Activated CD4-positive, alpha-beta T cell treated with anti-CD3 and anti-CD28 coated beads, Interleukin-10, Interleukin-2, amounts not matched to agents 100 ng/mL and 50 ng/mL, durations not matched to agents 16 hours and 8 hours (primary cell): ENCODE measurements at places on chromosomes 5 and 9.

GRCh38 chr5:104541141-104541785, 978.7 kb upstream of the NUDT12 start:
- DNase-seq: no peak

DNA sequence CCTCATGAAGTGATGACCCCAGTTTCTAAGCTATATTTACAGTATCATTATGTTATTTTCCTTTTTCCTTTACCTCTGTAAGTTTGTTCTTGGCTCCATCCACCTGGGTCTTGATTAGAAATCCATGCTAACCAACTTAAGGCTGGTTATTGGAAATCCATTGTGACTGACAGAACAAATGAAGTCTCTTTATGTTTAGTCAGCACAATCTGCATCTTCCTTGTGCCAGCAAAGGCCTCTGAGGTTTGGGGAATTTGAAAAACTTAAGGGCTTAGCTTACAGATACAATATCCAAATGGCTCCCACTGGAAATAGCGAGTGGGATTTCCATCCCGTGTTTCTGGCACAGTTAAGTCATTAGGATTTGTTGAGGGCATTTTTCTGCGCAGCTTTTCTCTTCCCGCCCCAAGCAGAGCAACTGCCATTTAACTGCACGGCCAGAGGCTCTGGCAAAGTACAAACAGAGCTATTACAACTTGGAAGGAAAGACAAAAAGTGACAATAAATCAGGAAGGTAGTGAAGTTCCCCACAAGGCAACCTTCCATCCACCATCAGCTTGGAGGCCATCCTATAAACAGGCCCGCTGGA, 64.2 kb downstream of the DCP2 start:
- no peak for DNase-seq

DNA sequence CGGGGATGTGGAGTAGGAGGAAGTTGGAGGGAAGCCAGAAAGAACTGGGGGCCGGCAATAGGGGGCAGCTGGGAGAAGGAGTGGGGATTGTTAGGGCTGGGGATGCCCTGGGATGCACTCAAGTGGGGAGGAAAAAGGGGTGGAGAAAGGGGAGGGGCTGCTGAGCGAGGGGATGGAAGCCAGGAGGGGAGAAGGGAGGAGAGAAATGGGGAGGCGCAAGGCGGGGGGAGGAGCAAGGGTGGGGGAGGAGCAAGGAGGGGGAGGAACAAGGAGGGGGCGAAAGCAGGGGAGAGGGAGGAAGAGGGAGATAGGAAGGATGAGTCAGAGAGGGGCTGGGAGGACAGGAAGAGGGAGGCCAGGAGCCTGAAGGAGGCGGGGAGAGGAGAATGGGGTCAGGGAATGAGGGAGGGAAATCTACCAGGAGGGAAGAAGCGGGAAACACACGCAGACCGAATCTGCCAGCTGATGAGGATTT, 1.6 kb downstream of the IRX4 start:
- DNase-seq: no peak

GRCh38 chr9:115715666-115716065, 437.9 kb upstream of the PAPPA start:
- DNase-seq: no peak

DNA sequence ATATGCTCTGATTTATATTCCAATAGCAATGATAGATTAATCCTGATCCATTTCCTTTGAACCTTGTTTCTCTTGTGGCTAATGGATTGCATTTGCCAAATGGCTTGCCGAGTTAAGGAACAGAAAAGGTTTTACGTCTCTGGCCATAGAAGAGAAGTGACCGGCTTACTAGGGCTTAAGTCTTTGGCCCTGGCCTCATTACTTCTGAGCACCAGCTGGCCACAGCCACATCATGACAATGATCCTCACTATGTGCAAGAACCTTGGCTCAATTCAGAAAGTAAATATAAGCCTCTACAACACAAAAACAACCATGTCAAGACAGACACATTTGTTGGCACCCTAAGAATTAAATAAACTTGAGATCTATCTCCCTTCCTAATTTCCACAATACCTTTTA, 46.1 kb downstream of the ZNF608 start:
- no peak for DNase-seq

- no peak for DNase-seq
Observed at GRCh38 chr9:103068753-103069152, 73.6 kb downstream of the CYLC2 start.

- DNase-seq: no peak
Observed at GRCh38 chr9:120486347-120486746, 93.6 kb downstream of the CDK5RAP2 start.

GRCh38 chr9:93467062-93467416, 13.7 kb upstream of the FAM120AOS start:
- DNase-seq: peak; percentile 45

DNA sequence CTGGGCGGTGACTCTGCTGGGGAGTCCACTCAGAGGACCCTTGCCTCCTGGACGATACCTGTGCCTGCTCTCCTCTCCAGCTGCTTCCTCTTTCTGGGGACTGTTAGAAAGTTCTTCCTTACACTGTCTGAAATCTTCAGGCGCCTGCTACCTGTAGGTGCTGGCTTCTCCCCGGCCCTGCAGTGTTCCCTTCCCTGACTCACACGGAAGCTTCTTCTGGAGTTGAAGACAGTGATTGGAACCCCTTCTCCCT, 562 bp downstream of the GSN start:
- DNase-seq: no peak

DNA sequence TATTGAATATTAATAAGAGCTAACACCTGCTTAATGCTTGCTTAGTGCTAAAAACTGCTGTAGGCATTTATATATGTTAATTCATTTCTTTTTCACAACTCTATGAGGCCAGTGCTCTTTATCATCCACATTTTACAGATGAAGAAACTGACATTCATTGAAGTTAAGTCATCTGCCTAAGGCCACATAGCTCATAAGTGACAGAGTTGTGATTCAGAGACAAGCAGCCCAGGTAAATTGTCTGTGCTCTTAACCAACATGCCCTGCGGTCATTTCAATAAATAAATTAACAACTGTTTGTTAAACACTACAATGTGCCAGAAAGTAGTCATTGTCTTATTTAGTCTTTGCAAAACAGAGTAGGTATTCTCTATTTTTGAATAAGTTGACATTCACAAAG, 1354.4 kb upstream of the C9orf72 start:
- DNase-seq: no peak

DNA sequence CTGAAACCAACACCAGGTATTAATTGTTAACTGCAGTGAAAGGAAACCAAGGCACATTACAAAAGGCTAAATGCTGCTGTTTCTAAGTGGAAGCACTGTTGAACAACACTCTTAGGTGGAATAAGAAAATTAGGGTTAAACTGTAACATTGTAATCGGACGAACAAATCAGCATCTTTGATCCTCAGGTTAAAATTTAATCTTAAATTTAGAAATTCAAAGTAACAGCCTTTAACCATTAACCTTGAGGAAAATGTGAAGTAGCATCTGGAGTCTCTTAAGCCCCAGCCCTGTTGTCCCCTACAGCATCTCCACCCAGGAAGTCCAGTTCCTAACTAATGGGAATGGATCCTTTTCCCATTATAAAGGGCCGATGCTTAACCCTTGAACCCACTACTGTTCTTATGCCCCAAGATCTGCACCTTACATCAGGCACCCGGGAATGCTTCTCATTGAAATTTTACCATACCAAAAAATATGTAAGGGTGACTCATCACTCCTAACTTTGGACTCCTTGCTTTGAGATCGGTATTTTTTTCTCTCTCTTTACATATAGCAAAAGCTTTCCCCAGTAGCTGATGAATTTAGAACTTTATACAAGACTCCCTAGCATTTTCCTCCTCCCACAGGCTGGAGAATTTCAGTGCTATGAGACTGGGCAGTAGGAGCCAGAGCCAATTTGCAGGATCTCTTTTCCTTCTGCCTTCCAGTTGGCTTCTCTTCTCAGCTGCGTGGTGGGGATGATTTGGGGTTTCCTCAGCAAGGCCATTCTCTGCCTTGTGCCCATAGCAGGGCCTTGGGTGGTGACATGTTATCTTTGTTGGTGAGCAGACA, 32.0 kb upstream of the ITGA2 start:
- DNase-seq: no peak

DNA sequence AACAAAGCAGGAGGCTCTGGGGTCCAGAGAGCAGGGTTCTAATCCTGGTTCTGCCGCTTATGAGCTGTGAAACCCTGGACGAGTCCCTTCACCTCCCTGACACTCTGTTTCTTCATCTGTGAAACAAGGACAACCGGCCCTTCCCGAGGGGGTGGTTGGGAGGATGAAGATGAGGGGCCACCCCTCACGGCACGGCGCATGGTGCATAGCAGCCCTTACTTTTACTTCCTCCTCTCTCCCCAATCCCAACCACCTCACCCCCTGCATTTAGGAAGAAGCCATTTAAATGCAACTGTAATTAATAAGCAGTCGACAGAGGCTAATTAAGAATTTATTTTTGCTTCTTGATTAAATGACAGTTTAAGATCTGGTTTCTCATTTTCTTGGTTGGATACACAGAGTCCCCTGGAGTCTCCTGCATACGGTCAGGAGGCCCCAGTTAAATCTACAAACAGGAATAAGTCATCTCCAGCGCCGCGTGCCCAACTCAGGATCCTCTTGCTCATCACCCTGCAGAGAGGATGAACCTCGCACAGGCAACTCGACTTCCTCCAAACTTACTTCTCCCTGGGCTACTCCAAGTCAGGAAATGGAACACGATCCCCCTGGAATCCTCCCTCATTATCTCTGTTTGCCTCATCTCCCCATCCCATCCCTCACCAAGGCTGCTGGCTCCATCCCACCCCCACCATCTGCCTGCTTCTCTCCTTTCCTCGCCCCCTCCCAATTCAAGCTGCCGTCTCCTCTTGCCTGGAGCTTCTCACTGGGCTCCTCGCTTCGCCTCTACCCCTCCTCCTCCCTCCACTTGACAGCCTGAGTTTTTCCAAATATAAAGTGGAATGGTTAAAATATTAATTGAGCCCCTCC, 95.9 kb downstream of the HRH2 start:
- no peak for DNase-seq

DNA sequence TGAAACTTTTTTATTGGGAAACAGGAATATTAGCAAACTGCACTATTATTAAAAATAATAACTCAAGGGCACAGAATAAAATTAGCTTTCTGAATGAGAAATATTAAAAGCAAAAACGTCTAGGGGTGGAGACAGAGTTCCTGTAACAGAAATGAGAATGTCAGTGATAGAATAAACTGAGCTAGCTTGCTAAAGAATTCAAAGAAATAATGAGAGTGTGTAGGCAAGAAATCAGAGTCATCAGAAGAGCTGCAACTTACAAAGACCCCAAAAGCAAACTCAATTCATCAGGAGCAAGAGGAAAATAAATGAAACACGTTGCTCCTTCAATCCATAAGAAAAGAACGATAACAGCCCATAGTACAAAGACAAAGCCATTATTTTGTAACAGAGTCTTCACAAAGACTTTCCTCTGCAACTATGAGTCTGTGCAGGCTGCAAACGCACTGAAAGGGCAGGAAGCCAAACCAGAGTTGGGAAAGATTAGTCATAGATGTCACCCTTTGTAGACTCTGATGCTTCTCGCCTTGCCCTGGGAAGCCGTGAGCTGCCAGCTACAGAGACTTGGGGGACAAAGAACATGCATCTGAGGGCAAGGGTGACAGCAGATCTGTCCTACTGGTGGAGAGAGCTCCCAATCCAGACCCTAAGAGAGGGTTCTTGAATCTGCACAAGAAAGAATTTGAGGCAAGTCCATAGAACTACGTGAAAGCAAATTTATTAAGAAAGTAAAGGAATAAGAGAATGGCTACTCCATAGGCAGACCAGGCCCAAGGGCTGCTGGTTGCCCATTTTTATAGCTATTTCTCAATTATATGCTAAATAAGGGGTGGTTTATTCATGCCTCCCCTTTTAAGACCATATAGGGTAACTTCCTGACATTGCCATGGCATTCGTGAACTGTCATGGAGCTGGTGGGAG, 40.8 kb downstream of the SHC3 start:
- DNase-seq: peak; percentile 8

- no peak for DNase-seq
Observed at GRCh38 chr5:15353086-15353645, 146.8 kb upstream of the FBXL7 start.

GRCh38 chr9:16341177-16341576, 529.3 kb downstream of the BNC2 start:
- no peak for DNase-seq

GRCh38 chr5:156411185-156411613, 84.2 kb downstream of the SGCD start:
- no peak for DNase-seq

DNA sequence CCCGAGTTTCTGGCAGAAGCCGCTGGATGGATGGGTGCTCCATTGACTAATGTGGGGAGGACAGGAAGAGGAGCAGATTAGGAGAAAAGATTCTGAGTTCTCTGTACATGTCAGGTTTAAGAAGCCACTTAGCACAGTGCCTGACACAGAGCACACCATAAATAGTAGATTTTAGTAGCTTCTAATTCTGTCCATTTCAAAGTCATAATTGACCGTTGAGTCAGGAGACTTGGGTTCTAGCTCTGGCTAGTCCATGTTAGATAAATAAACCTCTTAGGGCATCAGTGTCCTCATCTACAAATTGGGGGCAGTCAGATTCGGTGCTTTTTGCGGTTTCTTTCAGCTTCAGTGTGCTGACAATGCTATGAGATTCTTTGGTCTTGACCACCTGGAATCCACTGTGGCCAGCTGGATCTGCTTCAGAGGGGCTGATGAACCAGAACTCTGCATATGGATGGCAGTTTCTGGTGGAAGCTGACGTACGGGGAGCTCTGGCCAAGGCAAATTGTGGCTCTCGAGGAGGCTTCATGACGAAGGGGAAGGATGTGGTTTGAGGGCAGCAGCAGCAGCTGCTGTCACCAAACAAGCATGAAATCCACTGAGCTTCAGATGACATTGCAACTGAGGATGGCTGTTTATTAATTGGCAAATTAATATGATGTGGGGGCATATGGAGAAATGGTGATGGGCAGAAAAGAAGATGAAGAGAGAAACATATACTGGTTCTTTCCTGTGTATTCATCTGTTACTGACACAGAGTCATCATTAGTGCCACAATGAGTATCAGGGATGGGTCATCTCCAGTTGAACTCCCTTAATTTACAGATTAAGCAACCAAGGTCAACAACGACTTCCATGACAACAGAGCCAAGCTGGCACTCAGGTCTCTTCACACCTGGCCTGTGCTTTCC, 134.4 kb downstream of the AOPEP start:
- peak; percentile 88 for DNase-seq

- DNase-seq: no peak
Observed at GRCh38 chr9:89212171-89212570, 33.6 kb upstream of the SHC3 start.

DNA sequence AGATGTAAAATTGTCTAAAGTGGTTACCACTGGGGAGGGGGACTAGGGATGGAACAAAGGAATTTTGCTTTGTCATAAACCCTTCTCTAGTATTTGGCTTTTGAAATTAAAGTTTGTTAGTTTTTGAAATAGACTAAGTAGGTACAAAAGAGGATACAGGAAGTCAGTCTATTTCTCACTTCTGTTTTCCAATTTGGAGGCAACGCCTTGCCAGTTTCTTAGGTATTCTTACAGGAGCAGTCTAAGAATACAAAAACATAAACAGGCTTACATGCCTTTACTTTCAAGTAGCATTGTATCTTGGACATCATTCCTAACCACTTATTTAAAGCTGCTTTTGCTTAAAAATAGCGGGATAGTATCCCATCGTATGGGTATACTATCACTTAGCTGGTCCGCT, 34.4 kb downstream of the ALG2 start:
- no peak for DNase-seq
